ENCODE measurements at places on chromosomes 16 and 17. TPM values are rescaled to one million over a fixed set of nuclear protein-coding genes. Genes with fewer than 3 reads are reported as not detected.

- H3K27me3 ChIP-seq: no peaks in the 10 kb centered on the region
- H3K36me3 ChIP-seq: no peaks in the 10 kb centered on the region
- H3K27ac ChIP-seq: no peak overlapping the region
- no peaks in the 10 kb centered on the region for H3K4me1 ChIP-seq
- DNase-seq: no peak
Observed at GRCh38 chr17:40556884-40557414, 8.3 kb downstream of the CCR7 start.

ENDOV gene
- 10.6 TPM for total RNA-seq

KRTAP2-1 gene
- not detected for total RNA-seq

DBNDD1 gene
- total RNA-seq: 69.9 TPM

- peaks cover 6% of the 10 kb centered on the region for H3K4me1 ChIP-seq
- no peak overlapping the region for H3K27ac ChIP-seq
- H3K36me3 ChIP-seq: no peaks in the 10 kb centered on the region
- H3K4me3 ChIP-seq: no peak overlapping the region
- no peaks in the 10 kb centered on the region for H3K27me3 ChIP-seq
- no peak for DNase-seq
Observed at GRCh38 chr16:51523400-51523799, 372.3 kb upstream of the SALL1 start.

GRCh38 chr17:49922095-49922494 lies 46.9 kb upstream of the DLX4 start:
- H3K4me3 ChIP-seq: no peak overlapping the region
- no peaks in the 10 kb centered on the region for H3K27me3 ChIP-seq
- no peak overlapping the region for H3K27ac ChIP-seq
- H3K4me1 ChIP-seq: no peaks in the 10 kb centered on the region
- no peak for DNase-seq
